Right hindlimb (tissue), 1 donor: ENCODE measurements at places on chromosomes 6 and 20.

- peak; percentile 78 for DNase-seq
These were observed 72.7 kb downstream of the TRAM2 start for GRCh38 chr6:52503851-52504781.

- no peak for DNase-seq
These were observed 51.1 kb downstream of the ENPP1 start for GRCh38 chr6:131858765-131859415.

DNA sequence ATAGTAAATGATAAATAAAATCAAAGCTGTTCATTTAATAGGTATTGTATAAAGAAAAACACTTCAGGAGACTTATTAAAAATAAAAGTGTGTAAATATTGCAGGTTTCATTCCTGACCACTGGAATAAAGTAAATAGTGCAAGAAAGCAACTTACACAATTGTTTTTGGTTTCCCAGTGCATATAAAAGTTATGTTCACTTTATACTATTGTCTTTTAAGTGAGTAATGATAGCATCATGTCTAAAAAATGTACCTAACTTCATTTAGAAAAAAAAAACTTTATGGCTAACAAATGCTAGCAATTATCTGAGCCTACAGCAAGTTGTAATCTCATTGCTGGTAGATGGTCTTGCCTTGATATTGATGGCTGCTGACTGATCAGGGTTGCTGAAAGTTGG, 726.6 kb upstream of the POU3F2 start:
- DNase-seq = no peak

GRCh38 chr6:74939151-74939708, 266.6 kb downstream of the COL12A1 start:
- DNase-seq = no peak

DNA sequence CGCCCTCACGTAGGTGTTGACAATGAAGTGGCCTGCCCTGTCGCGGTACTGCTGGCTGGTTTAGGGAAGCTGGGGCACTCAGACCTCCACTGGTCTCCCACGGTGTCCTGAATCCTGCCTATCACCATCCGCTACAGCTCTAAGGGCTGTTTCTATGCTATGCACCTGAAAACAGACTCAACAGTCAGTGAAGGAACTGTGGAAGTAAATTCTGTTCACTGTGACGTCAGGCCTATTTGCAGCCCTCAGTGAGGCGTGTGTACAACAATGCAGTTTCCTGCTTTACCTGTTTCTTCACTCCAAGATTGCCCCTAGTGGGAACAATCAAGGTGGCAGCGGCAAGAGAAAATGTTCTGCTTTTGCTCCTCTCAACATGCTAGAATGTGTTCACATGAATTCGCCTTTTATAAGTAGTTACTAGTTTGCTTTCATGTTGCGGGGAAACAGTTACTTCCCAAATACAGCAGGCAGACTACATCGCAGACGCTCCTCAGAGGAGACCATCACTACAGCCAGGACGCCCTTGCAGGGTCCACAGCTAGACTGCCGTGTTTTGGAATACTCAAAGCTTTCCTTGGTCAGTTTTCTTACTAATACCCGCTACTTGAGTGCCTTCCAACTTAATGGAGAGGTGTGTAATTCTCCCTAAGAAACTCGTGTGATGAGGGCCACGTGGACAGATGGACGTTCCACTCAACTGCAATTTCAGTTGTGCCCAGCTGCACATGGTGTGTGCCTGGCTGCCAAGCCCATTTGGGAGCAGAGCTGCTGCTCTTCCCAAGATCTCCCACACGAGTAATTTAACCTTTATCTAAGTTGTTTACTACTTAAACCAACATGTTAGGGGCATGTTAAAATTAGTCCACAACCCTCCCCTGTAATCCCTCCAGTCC, 25.4 kb downstream of the DIDO1 start:
- DNase-seq = no peak

- no peak for DNase-seq
These were observed 81.2 kb downstream of the SLC23A2 start for GRCh38 chr20:4920131-4920530.
